HFFc6 (cell line): ENCODE measurements at places on chromosomes 1 and 21. TPM values are rescaled to one million over a fixed set of nuclear protein-coding genes. Genes with fewer than 3 reads are reported as not detected.

The KRTAP11-1 gene
- total RNA-seq: not detected in 3 replicates

The CELA2B gene
- total RNA-seq: not detected in 3 replicates

GRCh38 chr1:155085504-155086127 lies 7.0 kb downstream of the EFNA3 start:
- H3K4me3 ChIP-seq: peak overlapping the region; percentile 98
- DNase-seq: peak; percentile 31
- H3K36me3 ChIP-seq: no peaks in the 10 kb centered on the region

DNA sequence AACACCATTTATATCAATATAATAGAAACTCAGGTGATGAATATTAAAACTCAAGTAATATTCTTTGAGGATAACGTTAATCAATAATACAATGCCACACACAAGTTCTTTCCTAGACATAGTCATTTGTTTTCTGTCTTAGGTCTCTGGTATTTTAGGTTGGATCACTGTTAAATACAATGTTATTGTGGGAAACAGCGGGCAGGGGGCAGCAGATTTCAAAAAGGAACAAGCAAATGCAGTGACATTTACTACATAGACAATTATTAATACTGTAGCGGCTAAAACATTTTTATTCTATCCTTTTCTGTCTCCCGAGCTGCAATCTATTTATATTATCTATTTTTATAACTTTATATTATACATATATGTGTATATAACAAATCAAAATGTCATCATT lies 186.4 kb upstream of the ZNHIT6 start:
- peak; percentile 12 for DNase-seq
- H3K27me3 ChIP-seq: no peaks in the 10 kb centered on the region
- H3K27ac ChIP-seq: no peak overlapping the region

DNA sequence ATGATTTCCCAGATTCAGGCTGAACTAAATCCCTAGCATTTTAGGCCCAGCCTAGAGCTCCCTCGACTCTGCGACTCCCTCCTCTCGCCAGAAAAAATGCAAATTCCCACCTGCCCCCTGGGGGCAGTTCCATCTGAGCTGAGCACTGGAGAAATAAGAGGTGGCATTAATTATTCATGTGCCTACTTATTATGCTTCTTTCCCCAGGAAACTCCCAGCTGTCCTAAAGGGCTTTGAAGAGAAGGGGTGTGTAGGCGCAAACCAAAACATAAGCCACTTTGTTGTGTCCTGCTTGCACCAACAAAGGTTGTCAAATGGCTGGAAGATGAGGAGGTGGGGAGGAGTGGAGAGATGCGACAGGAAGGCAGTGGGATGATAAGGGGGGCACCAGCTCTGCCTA lies 41.4 kb upstream of the GOLT1A start:
- no peak overlapping the region for H3K27ac ChIP-seq
- no peak for DNase-seq
- peaks cover 10% of the 10 kb centered on the region for H3K27me3 ChIP-seq

GRCh38 chr1:116532671-116533428 lies 38.0 kb downstream of the CD58 start:
- no peak overlapping the region for H3K4me3 ChIP-seq
- peaks cover 61% of the 10 kb centered on the region for H3K4me1 ChIP-seq
- DNase-seq: no peak
- H3K27ac ChIP-seq: no peak overlapping the region
- H3K36me3 ChIP-seq: peaks cover 36% of the 10 kb centered on the region

- H3K4me3 ChIP-seq: no peak overlapping the region
- no peaks in the 10 kb centered on the region; the same call in 1 of the 2 replicates for H3K36me3 ChIP-seq
- H3K27ac ChIP-seq: no peak overlapping the region
Measured at GRCh38 chr1:10830961-10831668, 34.7 kb upstream of the CASZ1 start.

DNA sequence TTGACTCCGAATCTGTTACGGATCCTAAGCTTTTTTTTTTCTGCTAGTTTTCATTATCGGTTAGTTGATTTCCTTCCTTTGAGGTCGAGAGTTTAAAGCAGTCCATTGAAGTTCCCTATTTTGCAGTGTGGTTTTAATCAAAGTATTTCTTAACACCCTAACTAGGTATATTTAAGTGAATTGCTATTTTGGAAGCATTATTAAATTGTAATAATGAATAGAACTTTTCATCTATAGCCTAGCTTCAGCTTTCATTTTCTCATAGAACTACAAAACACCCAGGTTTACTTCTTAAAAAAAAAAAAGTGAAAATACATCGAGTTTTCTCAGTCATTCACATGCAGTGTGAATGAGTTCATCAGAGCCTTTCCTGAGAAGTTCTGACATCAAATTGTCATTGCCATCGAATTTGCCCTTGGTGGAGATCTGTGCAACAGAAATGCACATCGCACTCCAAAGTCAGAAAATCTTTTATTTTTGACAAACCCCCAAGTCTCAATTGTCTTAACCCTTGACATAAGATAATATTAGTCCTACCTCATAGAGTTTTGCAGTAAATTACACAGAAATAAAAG lies 1.1 kb upstream of the LBR start:
- H3K4me3 ChIP-seq: peak overlapping the region; percentile 90
- H3K36me3 ChIP-seq: no peaks in the 10 kb centered on the region
- DNase-seq: no peak
- H3K27me3 ChIP-seq: peaks cover 10% of the 10 kb centered on the region
- peak overlapping the region; percentile 88 for H3K27ac ChIP-seq
- peaks cover 38% of the 10 kb centered on the region for H3K4me1 ChIP-seq

DNA sequence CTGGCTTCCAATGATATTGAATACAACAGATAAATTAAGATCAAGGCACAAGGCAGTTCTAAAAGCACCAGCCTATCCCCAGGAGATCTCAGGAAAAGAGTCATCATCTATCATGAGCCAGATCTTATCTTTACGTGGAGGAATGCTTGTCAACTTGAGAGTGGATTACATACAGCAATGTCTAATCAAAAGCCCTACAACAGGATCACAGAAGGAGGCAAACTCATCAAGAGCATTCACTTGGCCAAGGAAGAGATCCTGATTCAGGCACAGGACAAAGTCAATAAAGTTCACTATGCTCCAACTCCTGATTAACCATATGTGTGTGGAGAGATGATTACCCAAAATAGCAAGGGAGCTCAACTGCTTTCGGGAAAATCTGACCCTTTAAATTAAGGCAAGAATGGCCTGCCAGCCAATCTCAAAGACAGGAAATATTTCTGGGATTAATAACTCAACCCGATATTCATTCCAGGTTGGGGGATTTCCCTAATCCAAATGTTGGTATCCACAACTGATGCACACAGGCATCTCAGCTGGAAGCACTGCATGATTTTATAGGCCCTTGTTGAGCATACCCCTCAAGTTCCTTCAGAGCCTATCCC lies 33.7 kb downstream of the TBX15 start:
- H3K27ac ChIP-seq: peak overlapping the region; percentile 49
- peak overlapping the region; percentile 7; the same call in 1 of the 2 replicates for H3K4me3 ChIP-seq
- peaks cover 55% of the 10 kb centered on the region for H3K4me1 ChIP-seq
- H3K36me3 ChIP-seq: peaks cover 12% of the 10 kb centered on the region; the same call in 1 of the 2 replicates

DNA sequence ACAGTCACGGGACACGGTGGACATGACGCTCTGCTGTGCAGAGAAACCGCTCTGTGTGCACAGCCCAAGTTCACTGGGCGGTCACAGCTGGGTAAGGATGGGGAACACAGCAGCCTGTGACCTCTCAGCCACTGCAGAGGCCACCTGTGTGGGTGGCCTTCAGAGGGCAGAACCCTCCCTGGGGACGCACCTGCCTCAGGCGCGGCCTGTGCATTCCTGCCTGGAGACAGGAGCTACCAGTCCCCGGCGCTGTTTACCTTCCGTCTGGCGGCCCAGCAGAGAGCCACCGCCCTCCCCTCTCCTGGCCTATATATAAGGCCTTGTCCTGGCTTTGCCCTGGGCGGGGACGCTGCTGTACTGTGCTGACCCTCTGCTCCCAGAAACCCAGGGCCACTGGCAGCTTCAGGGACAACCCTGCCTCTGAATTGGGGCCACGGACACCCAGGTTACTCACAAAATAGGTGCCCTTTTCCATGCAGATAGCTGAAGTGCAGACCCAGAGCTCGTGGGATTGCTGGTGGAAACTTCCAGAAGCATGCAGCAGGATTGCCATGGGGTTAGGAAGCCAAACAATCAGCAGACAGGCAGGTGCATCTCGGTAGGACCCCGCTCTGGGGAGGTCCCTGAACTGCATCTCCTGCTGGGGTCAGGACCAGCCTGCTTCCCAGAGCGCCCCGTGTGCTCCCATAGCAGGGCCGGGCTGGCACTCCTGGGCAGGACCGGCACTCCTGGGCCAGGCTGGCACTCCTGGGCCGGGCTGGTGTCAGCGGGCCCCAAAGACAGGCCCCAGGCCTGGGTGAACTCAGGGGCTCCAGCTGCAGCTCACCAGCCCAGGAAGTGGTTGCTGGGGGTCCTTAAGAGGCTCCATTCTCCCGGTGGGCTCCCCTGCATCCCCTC lies 83.6 kb downstream of the SIK1 start:
- peaks cover 19% of the 10 kb centered on the region for H3K4me1 ChIP-seq
- H3K27me3 ChIP-seq: no peaks in the 10 kb centered on the region; the same call in 1 of the 2 replicates
- no peak overlapping the region for H3K4me3 ChIP-seq
- H3K36me3 ChIP-seq: no peaks in the 10 kb centered on the region
- no peak overlapping the region for H3K27ac ChIP-seq
- no peak for DNase-seq

DNA sequence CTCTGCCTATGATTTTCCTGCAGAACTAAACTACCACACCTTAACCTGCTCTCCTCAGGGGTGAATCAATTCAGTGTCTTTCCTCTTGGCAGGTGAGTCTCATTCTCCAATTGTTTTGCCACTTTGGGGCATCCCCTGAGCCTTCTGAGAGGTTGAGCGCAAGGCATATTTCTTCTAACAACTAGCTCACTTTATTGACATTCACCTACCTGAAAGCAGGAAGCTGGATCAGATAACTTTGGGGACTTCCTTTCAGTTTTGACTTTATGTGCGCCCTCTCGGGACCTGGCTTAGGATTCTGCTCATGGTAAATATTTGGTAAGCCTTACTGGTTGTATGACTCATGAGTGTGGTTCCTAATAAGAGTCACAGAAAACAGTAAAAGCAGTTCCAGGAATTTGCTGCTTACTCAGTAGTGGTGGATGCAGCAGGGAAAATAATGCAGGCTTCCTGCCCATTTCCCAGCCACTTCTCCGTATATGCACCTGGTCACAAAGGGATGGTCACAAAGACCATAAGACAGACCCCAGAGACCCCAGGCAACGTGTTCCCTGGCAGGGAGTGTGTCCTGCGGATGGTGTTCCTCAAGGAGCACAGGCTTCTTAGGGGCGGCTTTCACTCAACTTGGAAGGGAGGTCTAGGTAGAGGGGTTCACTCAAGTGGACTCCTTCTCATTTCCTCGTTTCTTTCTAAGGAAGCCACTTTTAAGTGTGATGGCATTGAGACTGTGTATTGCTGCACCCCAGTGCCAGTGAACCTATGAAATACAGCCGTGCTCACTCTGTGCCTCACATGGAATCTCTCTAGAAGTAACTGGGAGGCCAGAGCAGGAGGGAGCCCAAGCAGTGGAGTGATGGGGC lies 22.0 kb upstream of the BATF3 start:
- peak overlapping the region; percentile 53 for H3K4me3 ChIP-seq
- no peaks in the 10 kb centered on the region; the same call in 1 of the 2 replicates for H3K27me3 ChIP-seq
- DNase-seq: peak; percentile 82
- H3K4me1 ChIP-seq: peaks cover 18% of the 10 kb centered on the region
- no peak overlapping the region for H3K27ac ChIP-seq

DNA sequence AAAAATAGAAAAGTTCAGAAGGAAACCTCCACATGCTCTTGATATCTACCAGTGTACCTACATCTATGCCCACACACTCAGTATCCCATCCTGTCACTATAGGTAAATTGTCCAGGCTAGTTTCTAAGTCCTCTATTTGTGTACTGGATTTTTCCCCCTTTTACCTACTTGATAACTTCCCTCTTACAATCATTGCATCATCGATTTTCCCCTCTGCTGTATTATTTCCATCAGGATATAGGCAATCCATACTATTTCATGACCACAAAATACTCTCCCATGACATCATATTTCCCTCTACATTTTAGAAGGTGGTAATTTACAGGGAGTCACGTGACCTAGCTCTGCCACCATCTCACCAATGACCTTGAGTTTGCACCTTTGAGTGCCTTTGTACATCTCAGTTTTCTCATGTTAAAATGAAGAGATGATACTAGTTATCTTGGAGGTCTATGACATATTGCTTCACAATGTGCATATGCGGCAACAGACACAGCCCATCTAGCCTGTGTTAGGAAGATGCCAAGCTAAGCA lies 88.2 kb downstream of the GDAP2 start:
- H3K36me3 ChIP-seq: peaks cover 42% of the 10 kb centered on the region
- no peak overlapping the region for H3K4me3 ChIP-seq
- peaks cover 71% of the 10 kb centered on the region for H3K4me1 ChIP-seq
- no peak for DNase-seq
- H3K27me3 ChIP-seq: no peaks in the 10 kb centered on the region
- H3K27ac ChIP-seq: peak overlapping the region; percentile 16

DNA sequence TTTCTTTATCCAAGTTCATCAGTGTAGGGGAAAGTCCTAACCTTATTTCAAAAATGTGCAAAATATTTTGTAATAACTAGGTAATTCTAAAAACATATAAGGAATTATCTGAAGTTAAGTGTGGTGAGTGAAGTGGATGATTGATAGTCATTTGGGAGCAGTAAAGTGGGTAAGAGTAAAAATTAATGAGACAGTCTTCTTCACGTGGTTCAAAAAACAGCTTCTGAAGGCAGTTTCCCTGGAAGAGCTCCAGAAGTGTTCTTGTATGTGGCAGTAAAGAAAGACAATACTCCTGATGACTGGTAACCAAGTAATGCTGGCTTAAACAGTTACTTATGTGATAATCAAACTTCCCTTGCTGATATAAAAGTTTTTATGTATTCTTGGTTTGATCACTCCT lies 50.3 kb downstream of the LEPR start:
- no peak for DNase-seq
- peaks cover 16% of the 10 kb centered on the region; the same call in 1 of the 2 replicates for H3K4me1 ChIP-seq
- H3K27ac ChIP-seq: no peak overlapping the region
- no peak overlapping the region for H3K4me3 ChIP-seq

GRCh38 chr1:41637367-41637766 lies 152.9 kb upstream of the EDN2 start:
- peaks cover 58% of the 10 kb centered on the region for H3K4me1 ChIP-seq
- no peaks in the 10 kb centered on the region for H3K36me3 ChIP-seq
- peak overlapping the region; percentile 6; the same call in 1 of the 2 replicates for H3K27ac ChIP-seq
